Calu3 (cell line): ENCODE measurements at places on chromosomes 12 and 14. TPM values are rescaled to one million over a fixed set of nuclear protein-coding genes. Genes with fewer than 3 reads are reported as not detected.

SLCO1A2 gene
- total RNA-seq: not detected in 2 replicates

PTPN6 gene
- total RNA-seq: 42.4 and 46.3 TPM in 2 replicates

AICDA gene
- not detected in 2 replicates for total RNA-seq

PRDM4 gene
- 24.3 and 25.2 TPM in 2 replicates for total RNA-seq

ART4 gene
- total RNA-seq: not detected in 2 replicates

LAG3 gene
- total RNA-seq: 0.34 TPM in 1 of 2 replicates, not detected in the other

SSTR1 gene
- total RNA-seq: 0.24 TPM in 2 replicates

PCED1B gene
- 2.1 and 4.1 TPM in 2 replicates for total RNA-seq

C12orf54 gene
- not detected in 2 replicates for total RNA-seq

KRT80 gene
- total RNA-seq: 32.7 and 45.5 TPM in 2 replicates

SPTB gene
- total RNA-seq: 0.05 TPM in 1 of 2 replicates, not detected in the other

KRT83 gene
- total RNA-seq: not detected in 2 replicates

TEX22 gene
- total RNA-seq: 1.6 and 2.8 TPM in 2 replicates

FIGNL2 gene
- total RNA-seq: not detected in 2 replicates

STAC3 gene
- 5.0 and 7.0 TPM in 2 replicates for total RNA-seq

NR1H4 gene
- 5.2 and 9.6 TPM in 2 replicates for total RNA-seq

ERP29 gene
- total RNA-seq: 162 and 165 TPM in 2 replicates

SERPINA12 gene
- not detected in 2 replicates for total RNA-seq

ESRRB gene
- total RNA-seq: 0.21 and 0.27 TPM in 2 replicates

IQSEC3 gene
- total RNA-seq: 0.42 TPM in 1 of 2 replicates, not detected in the other

BDKRB1 gene
- not detected in 2 replicates for total RNA-seq

KRT7 gene
- 2,370 and 2,828 TPM in 2 replicates for total RNA-seq

OR2AP1 gene
- not detected in 2 replicates for total RNA-seq

SYCP3 gene
- total RNA-seq: 0.12 TPM in 1 of 2 replicates, not detected in the other

GPR65 gene
- 0.09 and 0.12 TPM in 2 replicates for total RNA-seq
